ENCODE measurements at places on chromosomes 3 and 15. TPM values are rescaled to one million over a fixed set of nuclear protein-coding genes. Genes with fewer than 3 reads are reported as not detected.

SMCO1 gene
- not detected for total RNA-seq

RRP9 gene
- total RNA-seq: 38.2 TPM

LRCH3 gene
- total RNA-seq: 77.5 TPM

CCRL2 gene
- total RNA-seq: 1.0 TPM

KLHL40 gene
- not detected for total RNA-seq

Data from activated CD4-positive, alpha-beta T cell treated with anti-CD3 and anti-CD28 coated beads for 36 hours (primary cell).